ENCODE measurements at places on chromosomes 5 and 9. TPM values are rescaled to one million over a fixed set of nuclear protein-coding genes. Genes with fewer than 3 reads are reported as not detected.

PGM5 gene
- 49.6 TPM for total RNA-seq

TAF11L9 gene
- total RNA-seq, result not detected

PCSK5 gene
- 4.7 TPM for total RNA-seq

SLC25A48 gene
- not detected for total RNA-seq

ADCY2 gene
- total RNA-seq, result not detected

SLC6A18 gene
- not detected for total RNA-seq

All from bronchial smooth muscle cell (primary cell).